ENCODE measurements at places on chromosomes 12 and 14.

GRCh38 chr12:75702477-75703093 is 191.2 kb upstream of the KRR1 start:
- DNase-seq: no peak

DNA sequence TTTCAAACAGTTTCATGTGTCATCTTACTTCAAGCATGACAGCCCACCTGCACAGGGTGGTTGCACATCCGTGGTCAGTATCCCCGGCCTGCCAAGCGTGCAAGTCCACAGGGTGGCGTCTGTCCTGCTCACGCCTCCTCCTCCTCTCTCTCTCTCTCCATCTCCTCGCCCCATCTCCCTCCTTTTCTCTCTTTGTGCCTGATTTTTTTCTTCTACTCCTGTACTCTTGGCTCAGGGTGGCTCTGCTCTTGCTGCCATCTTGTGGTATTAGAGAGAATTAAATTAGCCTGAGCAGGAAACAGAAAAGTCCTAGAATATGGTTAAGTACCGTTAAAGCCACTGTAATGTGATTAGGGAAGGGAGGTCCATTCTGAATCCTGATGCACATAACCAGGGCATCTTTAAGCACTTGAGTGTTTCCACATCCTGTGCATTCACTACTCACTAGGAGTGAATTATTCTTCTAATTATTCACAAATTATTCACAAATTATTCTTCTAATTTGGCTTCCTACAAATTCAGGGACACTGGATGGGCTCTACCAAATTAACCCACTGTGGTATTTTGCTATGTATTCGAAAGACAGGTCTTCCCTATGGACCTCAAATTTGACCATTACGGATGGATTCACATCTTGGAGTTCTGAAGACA is 25.5 kb upstream of the DTX1 start:
- DNase-seq: peak; percentile 45

DNA sequence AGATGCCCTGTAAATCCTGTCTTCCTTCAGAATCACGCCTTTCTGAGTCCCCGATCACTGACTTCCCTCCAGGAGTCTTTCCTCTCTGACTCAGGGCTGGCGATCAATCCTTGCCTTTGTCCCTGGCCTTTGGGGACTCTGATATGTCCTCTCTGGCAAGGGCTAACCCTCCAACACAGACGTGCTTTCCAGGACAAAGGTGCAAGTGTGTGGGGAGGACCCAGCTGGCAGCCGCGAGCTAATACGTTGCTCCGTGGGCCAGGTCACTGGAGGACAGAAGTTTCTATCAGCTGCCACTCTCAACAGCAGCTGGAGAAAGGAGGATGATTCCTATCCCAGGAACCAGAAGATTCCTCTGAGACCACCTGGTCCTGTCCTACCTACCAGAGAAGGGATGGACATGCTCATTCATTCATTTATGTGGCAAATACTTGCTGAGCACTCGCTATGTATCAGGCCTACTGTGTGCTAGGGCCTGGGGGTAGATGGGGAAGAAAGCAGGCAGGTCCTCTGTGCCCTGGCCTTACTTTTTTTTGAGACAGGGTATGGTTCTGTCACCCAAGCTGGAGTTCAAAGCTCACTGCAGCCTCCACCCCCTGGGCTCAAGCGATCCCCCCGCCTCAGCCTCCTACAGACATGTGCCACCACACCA is 8.5 kb upstream of the SCARB1 start:
- DNase-seq: no peak

DNA sequence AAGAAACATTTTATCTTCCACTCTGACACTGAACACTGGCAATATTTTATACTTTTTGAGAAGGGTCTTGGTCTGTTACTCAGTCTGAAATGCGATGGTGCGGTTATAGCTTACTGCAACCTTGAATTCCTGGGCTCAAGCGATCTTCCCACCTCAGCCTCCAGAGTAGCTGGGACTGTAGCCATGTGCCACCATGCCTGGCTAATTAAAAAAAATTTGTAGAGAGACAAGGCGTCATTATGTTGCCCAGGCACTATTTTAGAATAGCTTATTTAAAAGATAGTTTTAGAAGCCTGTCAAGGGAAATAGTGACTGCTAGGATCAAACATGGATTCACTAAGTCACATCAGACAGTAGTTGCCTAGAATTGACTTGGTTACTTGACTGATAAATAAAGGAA is 5.9 kb downstream of the ERC1 start:
- DNase-seq: no peak

DNA sequence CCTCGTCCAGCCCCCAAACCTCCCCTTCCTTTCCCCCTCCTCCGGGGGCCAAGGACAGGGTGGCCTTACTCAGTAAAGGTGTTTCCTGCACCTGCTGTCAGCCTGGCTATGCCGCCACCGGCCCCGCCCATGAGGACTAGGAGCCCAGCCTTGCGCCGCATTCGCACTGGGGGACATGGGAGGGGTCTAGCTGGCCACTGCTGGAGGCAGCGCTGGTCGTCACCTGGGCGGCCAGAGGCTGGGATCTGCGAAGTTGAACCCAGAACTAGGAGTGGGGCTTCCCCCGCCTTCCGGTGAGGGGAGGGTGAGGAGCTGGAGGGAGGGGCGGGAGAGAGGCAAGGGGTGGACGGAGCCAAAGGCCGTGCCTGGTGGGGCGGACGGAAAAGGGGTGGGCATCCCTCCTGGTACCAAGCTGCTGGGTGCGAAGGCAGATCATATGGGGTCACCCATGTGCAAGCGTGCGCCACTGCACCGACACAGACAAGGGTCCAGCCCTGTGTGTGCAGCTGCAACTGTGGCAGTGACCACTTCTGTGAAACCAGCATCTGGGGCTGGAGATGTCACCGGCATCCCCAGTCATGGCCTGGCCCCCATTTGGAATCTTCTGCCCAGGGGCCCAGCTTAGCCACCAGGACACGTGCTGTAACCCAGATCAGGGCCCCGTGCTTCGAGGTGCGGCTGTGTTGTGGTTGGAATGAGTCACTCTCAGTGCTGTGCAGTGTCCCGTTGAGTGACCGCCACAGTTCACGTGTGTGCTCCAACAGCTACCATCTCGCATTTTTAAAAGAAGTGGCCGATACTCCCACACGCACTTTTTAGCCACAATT is 8.5 kb downstream of the AMN start:
- DNase-seq: no peak

- no peak for DNase-seq
Observed at GRCh38 chr12:131383291-131383690, 327.6 kb upstream of the SFSWAP start.

GRCh38 chr14:65034021-65034420 is 47.3 kb downstream of the FNTB start:
- no peak for DNase-seq

DNA sequence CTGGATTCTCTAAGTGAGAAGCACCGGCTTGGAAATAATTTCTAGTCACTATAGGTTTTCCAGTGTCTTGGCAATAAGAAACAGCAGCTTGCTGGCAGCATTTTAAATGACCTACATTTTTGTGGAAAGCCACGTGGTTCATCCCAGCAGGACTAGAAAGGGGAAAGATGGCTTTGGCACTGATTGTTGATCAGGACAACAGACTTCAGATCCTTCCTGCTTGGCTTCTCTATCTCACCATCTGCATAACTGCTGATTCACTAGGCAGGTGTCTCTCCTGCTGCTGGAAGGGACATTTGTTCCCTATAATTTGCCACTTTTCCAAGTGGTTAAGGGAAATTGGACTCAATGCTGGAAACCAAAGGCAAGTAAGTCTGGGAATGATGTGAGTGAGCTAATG is 131.0 kb downstream of the TTC8 start:
- no peak for DNase-seq

DNA sequence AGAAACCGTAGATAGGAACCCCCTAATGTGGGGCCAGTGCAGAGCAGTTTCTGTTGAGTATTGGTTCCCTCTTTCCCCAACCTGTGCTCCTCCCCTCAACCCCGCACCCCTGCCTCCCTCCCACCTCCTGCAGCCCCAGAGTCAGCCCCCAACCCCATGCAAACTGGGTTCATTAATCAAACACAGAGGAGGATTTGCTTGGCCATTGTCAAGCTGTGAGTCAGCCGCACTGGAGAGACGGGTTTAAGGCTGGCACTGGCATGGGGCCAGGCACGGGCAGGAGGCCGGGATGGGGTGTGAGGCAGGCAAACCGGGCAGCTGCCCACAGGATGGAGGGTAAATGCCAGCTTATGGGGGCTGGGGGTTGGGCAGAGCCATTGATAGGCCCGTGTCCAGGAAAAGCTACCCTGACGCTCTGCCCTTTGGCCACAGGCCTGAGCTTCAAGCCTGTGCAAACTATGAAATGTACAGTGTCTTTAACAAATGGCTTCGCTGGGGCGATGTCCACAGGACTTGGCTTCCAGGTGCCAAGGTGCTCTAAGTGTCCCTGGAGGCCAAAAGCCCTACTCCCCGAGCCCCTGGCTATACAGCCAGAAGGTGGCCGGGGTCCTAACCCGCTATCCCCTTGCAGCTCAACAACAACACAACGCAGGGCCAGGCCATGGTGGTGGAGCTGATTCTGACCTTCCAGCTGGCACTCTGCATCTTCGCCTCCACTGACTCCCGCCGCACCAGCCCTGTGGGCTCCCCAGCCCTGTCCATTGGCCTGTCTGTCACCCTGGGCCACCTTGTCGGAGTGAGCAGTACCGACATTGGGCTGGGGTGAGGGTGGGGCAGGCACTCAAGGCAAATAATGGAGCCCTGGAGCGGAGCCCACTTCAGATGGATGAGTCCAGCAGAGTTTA is 1.4 kb downstream of the AQP5 start:
- no peak for DNase-seq

DNA sequence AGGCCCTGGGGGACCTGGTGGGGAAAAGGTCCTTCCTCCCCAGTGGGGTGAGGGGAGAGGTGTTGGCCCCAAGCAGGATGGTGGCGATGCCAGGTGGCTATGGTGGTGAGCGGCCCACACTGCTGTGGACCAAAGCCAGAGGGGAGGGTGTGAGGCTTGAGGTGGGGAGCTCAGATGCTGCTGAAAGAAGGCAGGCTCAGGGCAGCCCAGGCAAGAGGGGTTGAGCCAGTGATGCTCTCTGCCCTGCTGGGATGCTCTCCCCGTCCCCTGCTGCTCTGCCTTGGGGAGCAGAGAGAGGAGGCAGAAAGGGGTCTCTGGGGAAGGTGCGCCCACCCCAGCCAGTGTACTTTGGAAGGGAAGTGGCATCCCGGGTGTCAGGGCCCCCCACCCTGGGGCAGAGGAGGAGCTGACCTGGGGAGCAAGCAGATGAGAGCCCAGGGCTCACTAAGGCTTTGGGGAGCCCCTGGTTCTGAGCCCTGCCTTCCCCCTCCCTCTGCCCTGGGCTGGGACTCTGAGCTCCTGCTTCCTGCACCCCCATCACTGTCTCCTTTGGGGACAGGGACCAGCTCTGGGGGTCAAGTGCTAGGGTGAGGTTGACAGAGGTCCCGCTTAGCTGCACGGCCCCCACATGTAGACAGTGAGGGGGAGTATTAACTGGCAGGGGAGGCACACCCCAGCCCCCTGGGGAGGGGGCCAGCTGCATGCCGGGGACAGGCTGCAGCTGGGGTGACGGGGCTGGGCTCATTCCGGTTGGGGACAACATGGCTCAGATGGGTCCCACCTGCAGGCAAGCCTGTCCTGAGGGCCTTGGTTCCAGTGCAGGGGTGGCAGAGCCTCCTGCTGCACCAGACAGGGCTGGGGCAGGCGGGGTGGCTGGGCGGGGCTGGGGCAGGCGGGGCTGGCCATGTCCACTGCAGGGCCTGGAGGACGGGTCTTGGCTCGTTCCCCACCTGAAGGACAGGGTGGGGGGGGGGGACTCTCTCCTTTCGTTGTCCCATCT is 124.4 kb downstream of the KIF26A start:
- no peak for DNase-seq

- DNase-seq: no peak
Observed at GRCh38 chr12:83958997-83959396, 953.6 kb downstream of the SLC6A15 start.

DNA sequence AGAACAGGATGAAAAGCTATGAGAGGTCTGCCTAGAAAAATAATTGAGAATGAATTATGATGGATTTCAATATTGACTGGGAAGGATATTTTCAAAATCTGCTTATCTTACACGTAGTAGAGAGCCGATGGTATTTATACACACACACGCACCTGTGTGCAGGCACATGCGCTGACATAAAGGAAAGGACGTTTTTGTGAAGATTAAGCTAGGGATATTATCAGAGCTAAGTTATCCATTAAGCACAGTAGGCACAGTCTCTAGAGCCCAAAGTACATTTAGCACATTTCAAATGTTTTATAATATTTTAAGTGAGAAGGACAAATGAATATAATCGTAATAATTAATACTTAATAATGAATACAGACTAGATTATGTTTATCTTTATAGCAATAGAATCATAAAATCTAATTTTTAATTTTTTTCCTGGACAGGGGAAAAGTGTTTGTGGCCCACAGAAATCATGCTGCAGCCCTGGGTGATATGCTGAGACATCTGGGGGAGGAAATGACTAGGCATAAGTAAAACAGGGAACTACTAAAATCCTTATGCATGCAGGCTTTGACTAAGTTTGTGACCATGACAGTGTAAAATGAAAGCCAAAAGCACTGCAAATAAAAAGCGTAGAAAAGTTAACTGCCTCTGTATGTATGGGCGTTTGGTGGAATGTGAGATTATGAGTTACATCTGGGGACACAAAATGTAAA is 146.1 kb downstream of the KITLG start:
- no peak for DNase-seq

- DNase-seq: no peak
Observed at GRCh38 chr12:84497819-84498218, 414.8 kb downstream of the SLC6A15 start.

GRCh38 chr14:81638656-81639280 is 105.1 kb upstream of the SEL1L start:
- DNase-seq: no peak

GRCh38 chr12:130993759-130994670 is 40.3 kb downstream of the ADGRD1 start:
- DNase-seq: no peak

GRCh38 chr12:85823436-85824180 is 12.6 kb downstream of the RASSF9 start:
- no peak for DNase-seq

- no peak for DNase-seq
Observed at GRCh38 chr14:51094282-51094821, 553 bp downstream of the TRIM9 start.

- no peak for DNase-seq
Observed at GRCh38 chr12:81758421-81759189, 545 bp downstream of the PPFIA2 start.

GRCh38 chr12:6536894-6537579 is 2.7 kb downstream of the GAPDH start:
- DNase-seq: no peak

DNA sequence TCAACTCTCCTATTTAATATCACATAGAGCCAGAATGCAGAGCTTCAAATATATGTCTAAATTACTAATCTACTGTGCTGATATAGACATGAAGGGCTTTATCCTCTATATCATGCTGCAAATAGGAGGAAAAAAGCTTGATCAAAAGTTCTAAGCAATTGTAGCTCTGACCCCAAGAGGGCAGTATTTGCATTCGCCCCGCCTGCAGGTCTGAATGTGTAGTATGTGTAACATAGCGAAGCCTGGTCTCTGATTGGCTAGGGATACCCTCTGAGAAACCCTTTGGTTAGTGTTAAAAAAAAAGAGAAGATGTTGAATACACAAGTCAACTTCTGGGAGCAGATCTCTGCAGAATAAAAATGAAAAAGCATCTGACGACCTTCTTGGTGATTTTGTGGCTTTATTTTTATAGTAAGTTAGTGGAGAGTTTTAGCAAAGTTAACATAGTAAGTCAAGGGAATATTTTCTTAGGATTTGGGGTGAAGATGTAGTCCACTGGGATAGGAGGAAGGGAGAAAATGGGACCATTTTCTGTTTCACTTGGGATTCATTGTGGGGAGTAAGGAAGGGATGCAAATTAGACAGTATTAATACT is 151.6 kb upstream of the OR4E1 start:
- peak; percentile 68 for DNase-seq
